ENCODE measurements at places on chromosomes 1 and 21. TPM values are rescaled to one million over a fixed set of nuclear protein-coding genes. Genes with fewer than 3 reads are reported as not detected.
A peak's percentile ranks its signal among the peaks of the same experiment; 100 is the strongest.

GRCh38 chr1:159162516-159163265 lies 8.7 kb upstream of the CADM3 start:
- peaks cover 33% of the 10 kb centered on the region for H3K27me3 ChIP-seq
- DNase-seq: peak; percentile 77
- no peaks in the 10 kb centered on the region for H3K36me3 ChIP-seq
- no peak overlapping the region for H3K4me3 ChIP-seq
- H3K4me1 ChIP-seq: peaks cover 37% of the 10 kb centered on the region
- no peak overlapping the region for H3K27ac ChIP-seq

GRCh38 chr1:206421616-206422340 lies 48.5 kb upstream of the IKBKE start:
- no peak overlapping the region for H3K4me3 ChIP-seq
- no peak overlapping the region for H3K27ac ChIP-seq
- peaks cover 65% of the 10 kb centered on the region for H3K36me3 ChIP-seq
- peaks cover 14% of the 10 kb centered on the region for H3K4me1 ChIP-seq
- no peaks in the 10 kb centered on the region for H3K27me3 ChIP-seq
- no peak for DNase-seq

GRCh38 chr1:240021709-240022108 lies 70.0 kb upstream of the FMN2 start:
- H3K27ac ChIP-seq: no peak overlapping the region
- no peaks in the 10 kb centered on the region for H3K27me3 ChIP-seq
- H3K36me3 ChIP-seq: no peaks in the 10 kb centered on the region

- H3K4me3 ChIP-seq: no peak overlapping the region
- H3K27me3 ChIP-seq: no peaks in the 10 kb centered on the region
- peaks cover 5% of the 10 kb centered on the region for H3K4me1 ChIP-seq
- no peak for DNase-seq
- no peak overlapping the region for H3K27ac ChIP-seq
Measured at GRCh38 chr1:103160281-103160680, 52.0 kb upstream of the COL11A1 start.

ASCL5 gene
- not detected for total RNA-seq

DNA sequence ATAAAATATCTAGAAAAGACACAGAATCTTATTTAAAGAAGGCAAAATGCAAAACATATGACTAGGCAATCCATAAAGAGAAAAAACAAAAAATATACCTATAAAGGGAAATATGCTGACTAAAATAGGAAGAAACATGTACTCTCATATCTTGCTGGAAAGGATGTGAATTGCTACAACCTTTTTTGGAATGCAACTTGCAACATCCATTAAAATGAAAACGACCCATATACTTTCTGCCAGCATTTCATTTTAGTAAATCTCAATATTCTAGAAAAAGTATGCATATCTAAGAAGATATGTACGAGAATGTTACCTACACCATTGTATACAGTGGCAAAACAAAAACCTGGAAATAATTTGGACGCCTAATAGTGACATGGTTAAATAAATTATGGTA lies 56.6 kb downstream of the EDEM3 start:
- DNase-seq: no peak
- no peaks in the 10 kb centered on the region for H3K27me3 ChIP-seq
- H3K4me3 ChIP-seq: no peak overlapping the region

DNA sequence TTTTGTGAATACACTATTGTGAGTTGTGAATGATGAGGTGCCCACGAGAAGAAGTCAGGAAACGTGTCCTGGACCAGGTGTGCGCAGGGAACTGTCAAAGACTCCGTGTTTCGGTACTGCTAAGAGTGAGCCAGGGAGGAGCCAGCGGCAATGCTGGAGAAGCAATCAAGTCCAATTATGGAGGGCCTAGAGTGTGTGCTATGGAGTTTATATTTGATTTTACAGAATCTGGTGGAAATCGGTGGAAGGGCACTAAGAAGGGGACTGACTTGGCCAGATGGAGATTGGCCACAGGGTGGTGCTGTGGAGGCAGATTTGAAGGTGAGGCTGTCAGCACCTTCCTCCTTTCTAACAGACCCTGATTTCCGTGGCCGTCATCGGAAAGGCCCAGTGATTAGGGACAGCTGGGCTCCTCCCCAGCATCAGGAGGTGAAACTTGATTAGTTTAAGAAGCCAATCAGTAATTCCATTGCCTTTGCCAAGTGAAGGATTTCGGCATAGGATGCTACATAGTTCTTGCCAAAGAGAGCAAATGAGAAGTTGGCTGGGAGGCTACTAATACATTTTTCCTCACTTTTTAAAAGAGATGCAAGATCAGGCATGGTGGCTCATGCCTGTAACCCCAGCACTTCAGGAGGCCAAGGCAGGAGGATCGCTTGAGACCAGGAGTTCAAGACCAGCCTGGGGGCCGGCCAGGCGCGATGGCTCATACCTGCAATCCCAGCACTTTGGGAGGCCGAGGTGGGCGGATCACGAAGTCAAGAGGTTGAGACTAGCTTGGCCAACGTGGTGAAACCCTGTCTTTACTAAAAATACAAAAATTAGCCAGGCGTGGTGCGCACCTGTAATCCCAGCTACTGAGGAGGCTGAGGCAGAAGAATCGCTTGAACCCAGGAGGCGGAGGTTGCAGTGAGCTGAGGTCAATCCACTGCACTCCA lies 7.0 kb downstream of the PTCH2 start:
- peak overlapping the region; percentile 13 for H3K27ac ChIP-seq
- no peaks in the 10 kb centered on the region for H3K4me1 ChIP-seq
- H3K4me3 ChIP-seq: no peak overlapping the region
- DNase-seq: peak; percentile 78
- H3K27me3 ChIP-seq: no peaks in the 10 kb centered on the region
- H3K36me3 ChIP-seq: no peaks in the 10 kb centered on the region

DNA sequence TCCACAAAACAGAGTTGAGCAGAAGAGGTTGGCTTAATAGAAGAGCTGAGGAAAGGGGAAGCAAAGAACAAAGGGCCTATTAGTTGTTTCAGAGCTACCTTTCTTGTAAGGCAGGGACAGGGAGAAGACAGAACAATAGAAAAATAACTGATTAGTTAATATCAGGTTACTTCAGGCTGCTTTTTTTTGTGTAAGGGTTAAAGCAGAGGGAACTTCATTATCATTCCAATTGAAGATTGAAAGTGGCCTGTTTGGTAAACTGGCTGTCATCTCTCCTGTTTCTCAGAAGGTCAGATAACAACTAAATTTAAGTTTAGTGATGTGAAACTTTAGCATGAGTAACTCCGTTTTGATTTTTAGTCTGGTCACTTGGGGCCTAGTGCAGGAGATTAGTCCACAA lies 22.3 kb downstream of the CDC42 start:
- no peak for DNase-seq
- H3K27me3 ChIP-seq: no peaks in the 10 kb centered on the region
- H3K36me3 ChIP-seq: peaks cover 57% of the 10 kb centered on the region

DNA sequence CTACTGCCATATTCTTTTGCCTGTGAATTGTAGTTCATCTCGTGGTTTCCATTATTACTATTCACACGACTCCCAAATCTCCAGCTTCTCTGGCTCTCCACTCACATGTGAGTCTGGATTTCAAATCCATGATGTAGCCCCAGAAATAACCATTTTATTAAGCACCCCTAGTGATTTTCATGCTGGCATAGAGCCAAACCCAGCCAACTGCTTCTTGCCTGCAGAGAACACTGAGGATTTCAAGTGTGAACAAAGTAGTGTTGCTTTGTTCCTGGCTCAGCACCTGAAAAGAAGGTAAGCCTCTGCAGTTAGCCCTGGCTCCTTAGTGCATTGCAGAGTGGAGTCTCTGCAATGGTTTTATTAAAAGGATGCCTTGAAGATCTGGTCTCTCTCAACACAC lies 25.9 kb downstream of the UTP25 start:
- H3K36me3 ChIP-seq: peaks cover 66% of the 10 kb centered on the region
- no peaks in the 10 kb centered on the region for H3K27me3 ChIP-seq
- DNase-seq: no peak
- peaks cover 9% of the 10 kb centered on the region for H3K4me1 ChIP-seq
- no peak overlapping the region for H3K4me3 ChIP-seq
- no peak overlapping the region for H3K27ac ChIP-seq

DNA sequence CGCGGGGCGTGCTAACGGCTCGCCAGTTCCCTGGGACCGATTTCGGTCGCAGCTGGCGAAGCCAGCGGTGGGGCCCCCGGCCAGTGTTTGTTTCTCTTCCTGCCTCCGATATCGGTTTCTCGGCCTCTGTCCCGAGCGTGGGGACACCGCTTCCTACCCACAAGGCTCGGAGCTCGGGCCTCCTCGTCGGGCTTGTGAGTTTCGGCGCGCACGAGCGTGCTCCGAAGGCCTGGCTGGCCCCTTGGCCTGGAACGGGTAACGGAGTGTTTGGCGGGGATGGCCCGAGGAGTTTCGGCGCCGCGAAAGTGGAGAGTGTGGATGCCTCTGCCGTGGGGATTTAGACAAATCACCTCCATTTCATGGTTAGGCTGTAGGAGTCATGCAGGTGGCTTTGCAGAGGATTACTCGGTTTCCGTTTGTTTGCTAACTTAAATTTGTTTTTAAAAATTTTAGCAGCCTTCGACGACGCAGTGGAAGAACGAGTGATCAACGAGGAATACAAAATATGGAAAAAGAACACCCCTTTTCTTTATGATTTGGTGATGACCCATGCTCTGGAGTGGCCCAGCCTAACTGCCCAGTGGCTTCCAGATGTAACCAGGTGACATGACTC lies 559 bp downstream of the RBBP4 start:
- no peaks in the 10 kb centered on the region for H3K27me3 ChIP-seq
- H3K36me3 ChIP-seq: peaks cover 60% of the 10 kb centered on the region
- H3K4me1 ChIP-seq: peaks cover 14% of the 10 kb centered on the region
- peak overlapping the region; percentile 100 for H3K27ac ChIP-seq
- H3K4me3 ChIP-seq: peak overlapping the region; percentile 97

- no peaks in the 10 kb centered on the region for H3K36me3 ChIP-seq
- H3K4me1 ChIP-seq: no peaks in the 10 kb centered on the region
- H3K4me3 ChIP-seq: no peak overlapping the region
Measured at GRCh38 chr1:228669242-228669585, 66.1 kb upstream of the RHOU start.

GRCh38 chr1:2640626-2641025 lies 7.8 kb upstream of the MMEL1 start:
- DNase-seq: no peak
- no peaks in the 10 kb centered on the region for H3K27me3 ChIP-seq
- peaks cover 5% of the 10 kb centered on the region for H3K36me3 ChIP-seq
- peaks cover 11% of the 10 kb centered on the region for H3K4me1 ChIP-seq
- H3K4me3 ChIP-seq: no peak overlapping the region

NIT1 gene
- 75.4 TPM for total RNA-seq

DNA sequence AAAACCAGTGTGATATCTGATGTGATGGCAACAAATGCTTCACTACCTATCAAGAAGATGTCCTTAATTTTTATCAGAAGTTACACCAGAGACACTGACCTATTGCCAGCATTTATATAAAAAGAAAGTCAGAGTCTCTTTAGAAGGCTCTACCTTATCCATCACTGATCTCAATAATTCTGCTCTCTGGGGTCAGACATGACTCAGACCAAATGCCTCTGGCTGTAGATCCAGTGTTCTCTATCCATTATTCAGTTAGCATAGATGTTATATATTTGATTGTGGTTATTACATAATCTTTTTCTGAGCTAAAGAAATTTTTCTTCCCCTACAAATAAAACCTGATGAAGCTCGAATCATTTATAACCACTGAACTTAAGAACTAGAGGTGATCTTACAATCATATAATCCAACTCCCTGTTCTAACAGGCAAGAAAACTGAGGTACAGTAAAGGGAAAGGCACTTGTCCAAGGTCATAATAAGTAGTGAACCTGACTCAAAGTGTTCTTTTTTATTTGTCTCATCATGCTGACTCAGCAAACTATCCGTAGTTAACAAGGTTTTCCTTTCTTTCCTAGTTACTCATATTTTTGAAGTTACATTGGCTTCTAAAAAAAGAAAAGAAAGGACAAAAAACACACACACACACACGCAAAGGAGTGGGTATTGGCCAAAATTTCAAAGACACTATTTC lies 43.6 kb upstream of the ESRRG start:
- no peaks in the 10 kb centered on the region for H3K36me3 ChIP-seq
- no peaks in the 10 kb centered on the region for H3K27me3 ChIP-seq
- H3K4me1 ChIP-seq: peaks cover 5% of the 10 kb centered on the region
- no peak for DNase-seq
- no peak overlapping the region for H3K4me3 ChIP-seq
- H3K27ac ChIP-seq: no peak overlapping the region

GRCh38 chr1:232622378-232622777 lies 7.6 kb downstream of the SIPA1L2 start:
- H3K27me3 ChIP-seq: no peaks in the 10 kb centered on the region
- DNase-seq: peak; percentile 48
- no peak overlapping the region for H3K27ac ChIP-seq
- H3K36me3 ChIP-seq: peaks cover 2% of the 10 kb centered on the region
- peaks cover 39% of the 10 kb centered on the region for H3K4me1 ChIP-seq
- no peak overlapping the region for H3K4me3 ChIP-seq

- DNase-seq: peak; percentile 29
- H3K36me3 ChIP-seq: no peaks in the 10 kb centered on the region
- H3K4me1 ChIP-seq: peaks cover 31% of the 10 kb centered on the region
- no peak overlapping the region for H3K27ac ChIP-seq
- H3K27me3 ChIP-seq: no peaks in the 10 kb centered on the region
Measured at GRCh38 chr21:37866027-37866426, 50.2 kb downstream of the KCNJ6 start.

- H3K4me1 ChIP-seq: no peaks in the 10 kb centered on the region
- DNase-seq: no peak
- H3K27me3 ChIP-seq: peaks cover 68% of the 10 kb centered on the region
- no peak overlapping the region for H3K27ac ChIP-seq
- H3K4me3 ChIP-seq: no peak overlapping the region
Measured at GRCh38 chr1:37360011-37360410, 114.4 kb upstream of the ZC3H12A start.

DNA sequence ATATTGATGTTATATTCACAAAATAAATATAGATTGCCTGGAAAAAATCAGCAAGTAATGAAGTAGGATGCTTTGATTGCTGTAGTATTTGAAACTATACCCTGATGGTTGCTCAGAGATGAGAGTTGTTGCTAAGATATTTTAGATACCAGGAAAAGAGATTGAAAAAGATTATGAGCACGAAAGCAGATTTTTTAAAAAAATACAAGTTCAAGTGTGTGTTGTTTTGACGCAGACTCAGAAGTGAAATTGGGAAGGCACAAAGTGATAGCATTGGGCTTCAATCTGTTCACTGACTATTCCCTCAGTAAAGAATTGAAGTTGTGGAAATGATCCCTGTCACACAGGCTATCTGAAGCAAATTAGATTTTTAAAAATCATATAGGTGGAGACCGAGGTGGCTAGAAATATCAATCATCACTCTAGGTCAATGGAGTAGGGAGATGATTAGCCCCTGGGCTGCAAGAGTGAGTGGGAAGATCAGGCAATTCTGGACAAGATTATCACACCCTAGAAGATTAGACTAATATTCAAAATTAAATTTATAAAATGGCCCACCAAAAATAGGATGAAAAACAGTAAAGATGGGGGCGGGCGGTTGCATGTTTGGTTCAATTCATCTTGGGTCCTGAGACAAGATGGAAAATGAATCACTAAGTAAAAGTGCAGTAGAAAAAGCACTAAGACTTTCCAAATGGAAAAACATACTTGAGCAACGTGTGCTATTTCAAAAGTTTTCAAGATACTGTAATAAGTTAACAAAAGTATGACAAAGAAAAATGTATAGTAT lies 41.5 kb upstream of the LRRC8D start:
- no peaks in the 10 kb centered on the region for H3K27me3 ChIP-seq
- H3K4me1 ChIP-seq: no peaks in the 10 kb centered on the region
- H3K27ac ChIP-seq: no peak overlapping the region

- peaks cover 14% of the 10 kb centered on the region for H3K4me1 ChIP-seq
- no peaks in the 10 kb centered on the region for H3K36me3 ChIP-seq
- no peak overlapping the region for H3K27ac ChIP-seq
- H3K27me3 ChIP-seq: no peaks in the 10 kb centered on the region
Measured at GRCh38 chr1:13540866-13541265, 27.1 kb upstream of the LRRC38 start.

- H3K4me1 ChIP-seq: peaks cover 10% of the 10 kb centered on the region
- peak; percentile 39 for DNase-seq
- H3K27me3 ChIP-seq: no peaks in the 10 kb centered on the region
- peaks cover 41% of the 10 kb centered on the region for H3K36me3 ChIP-seq
- peak overlapping the region; percentile 47 for H3K27ac ChIP-seq
Measured at GRCh38 chr1:35298464-35298863, 30.0 kb downstream of the ZMYM4 start.
